ENCODE measurements at places on chromosomes 11 and 22.
A peak's percentile ranks its signal among the peaks of the same experiment; 100 is the strongest.

DNA sequence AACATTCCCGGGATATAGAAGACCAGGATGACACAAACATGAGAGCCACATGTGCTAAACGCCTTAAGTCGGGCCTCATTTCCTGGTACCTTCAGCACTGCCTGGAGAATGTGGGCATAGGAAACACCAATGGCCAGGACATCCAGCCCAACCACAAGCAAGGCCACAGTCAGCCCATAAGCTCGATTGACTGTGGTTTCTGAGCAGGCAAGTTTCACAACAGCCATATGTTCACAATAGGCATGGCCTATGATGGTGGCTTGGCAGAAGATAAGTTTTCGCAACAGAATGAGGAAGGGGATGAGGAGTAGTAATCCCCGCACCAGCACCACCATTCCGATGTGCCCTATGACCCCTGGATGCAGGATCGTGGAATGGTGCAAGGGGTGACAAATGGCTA, 26.9 kb upstream of the OR56A1 start:
- no peak for DNase-seq

DNA sequence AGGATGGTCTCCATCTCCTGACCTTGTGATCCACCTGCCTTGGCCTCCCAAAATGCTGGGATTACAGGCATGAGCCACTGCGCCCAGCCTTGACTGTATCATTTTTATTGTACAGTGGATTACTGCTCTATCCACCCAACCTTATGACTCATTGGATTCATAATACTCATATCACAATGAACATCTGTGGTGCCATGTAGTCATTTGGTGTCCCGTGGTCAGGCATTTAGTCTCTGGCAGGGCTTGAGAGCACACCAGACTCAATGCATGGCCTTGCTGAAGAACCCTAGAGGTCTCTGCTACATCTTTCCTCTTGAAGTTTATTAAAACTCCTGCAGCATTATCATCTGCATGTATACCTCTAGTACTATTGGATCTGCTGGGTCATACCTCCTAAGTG, 98.0 kb upstream of the LDLRAD3 start:
- DNase-seq: no peak

DNA sequence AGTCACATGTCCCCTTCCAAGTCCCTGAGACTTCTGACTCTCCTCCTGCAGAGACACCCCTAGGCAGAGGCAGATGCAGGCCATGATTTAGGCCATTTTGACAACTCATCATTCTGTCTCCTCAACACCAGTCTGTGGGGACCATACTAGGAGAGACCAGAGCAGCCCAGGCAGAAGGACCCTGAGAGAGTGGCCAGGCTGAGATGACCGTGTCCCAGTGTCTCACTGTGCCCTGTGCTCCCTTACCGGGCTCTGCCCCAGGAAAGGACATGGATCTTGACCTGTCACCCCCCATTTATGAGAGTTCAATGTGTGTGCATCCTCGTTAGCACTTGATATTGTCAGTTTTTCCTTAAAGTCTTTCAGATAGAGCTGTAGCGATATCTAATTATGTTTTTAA, 52.4 kb upstream of the IGLL5 start:
- no peak for DNase-seq

DNA sequence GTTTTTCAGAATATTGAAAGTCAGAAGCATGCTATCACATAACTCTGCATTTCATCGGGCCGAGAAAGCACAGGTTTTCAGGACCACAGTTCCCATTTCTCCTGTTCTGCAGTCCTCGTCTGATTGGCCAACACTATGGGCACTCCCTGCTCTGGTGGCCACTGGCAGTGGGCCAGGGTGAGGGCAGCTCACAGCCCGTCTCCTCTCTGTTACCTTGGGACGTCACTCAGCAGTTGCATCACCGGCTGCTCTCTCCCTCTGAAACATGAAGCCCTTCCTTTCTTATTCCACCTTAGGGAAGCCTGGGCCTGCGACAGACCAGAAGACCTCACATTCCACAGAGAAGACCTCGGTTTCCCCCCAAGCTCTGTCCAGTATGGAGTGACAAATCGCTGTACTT, 11.4 kb upstream of the MICAL3 start:
- no peak for DNase-seq

DNA sequence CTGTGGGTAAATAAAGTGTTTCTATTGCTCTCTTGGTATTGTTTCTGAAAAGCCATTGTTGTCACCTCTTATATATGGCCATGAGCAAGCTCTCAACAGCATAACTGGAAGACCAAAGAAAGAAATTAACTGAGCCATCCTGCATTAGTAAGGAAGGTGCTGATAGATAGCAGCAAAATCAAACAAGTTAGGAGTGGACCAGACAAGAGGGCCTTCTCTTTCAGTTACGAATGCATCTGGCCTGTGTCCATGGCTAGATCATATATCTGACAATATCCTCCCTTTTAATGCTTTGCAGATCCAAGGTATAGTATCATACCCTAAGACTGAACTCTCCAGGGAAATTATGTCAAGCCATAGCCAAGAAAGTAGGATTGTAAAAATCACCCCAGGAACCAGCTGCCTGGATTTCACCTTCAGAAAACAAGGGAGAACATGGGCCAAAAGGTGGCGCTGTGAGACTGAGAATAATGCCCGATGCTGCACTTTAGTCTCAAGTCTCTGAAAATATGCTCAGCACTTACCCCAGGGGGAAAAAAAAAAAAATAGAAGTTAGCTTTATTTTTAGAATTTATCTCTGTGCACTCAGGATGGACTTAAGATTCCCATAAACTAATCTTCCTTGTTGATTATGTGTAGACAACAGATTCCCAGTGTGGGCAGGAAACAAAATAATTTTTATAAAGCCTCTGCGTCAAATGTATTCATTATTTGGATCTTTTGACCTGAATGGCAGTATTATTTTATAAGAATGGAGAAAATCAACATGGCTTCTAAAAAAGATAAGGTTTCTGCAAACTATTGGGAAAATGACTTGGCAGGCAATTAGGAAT, 415.1 kb downstream of the ETS1 start:
- peak; percentile 69 for DNase-seq

DNA sequence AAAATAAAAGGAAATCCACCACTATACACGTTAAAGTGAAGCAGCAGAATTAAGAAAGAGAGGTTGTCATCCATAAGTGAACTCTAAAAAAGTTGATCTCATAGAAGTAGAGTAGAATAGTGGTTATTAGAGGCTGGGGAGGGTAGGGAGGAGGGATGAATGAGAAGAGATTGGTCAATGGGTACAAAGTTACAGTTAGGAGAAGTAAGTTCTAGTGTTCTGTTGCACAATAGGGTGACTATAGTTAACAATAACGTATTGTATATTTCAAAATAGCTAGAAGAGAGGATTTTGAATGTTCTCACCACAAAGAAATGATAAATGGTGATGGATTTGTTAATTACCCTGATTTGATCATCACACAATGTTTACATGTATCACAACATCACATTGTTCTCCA, 72.0 kb downstream of the CD82 start:
- no peak for DNase-seq

- DNase-seq: no peak
Observed at GRCh38 chr11:118820412-118821357, 29.7 kb upstream of the DDX6 start.

DNA sequence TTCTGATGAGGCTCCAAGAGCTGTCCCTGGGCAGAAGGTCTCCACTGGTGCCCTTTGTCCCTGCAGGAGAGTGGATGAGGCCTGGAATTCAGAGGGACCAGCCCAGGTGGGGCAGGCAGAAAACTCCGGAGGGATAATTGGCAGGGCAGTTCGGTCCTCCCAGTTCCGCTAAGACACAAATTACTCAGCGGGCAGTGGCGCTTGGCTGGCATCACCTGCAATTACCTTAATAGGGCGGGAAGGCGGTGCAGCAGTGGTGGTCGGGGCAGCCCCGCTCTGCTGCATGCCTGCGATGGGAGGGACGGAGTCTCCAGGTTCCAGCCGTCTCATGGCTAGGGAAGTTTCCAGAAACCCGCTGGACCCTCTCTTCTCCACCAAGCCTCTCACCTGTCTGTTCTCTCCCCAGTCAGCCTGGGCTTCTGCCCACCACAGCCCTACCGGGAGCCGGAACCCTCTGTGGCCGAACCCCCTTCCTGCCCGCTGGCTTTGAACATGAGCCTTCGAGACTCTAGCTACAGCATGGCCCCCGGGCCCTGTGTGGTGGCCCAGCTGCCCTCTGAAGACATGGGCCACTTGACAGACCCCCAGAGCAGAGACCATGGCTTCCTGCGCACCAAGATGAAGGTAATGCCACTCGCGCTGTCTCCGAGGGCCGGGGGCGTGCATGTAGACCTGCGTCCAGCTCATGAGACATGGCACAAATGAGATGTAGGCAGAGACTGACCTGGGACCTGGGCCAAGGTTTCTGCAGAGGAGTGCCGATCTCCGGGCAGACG, 7.0 kb downstream of the OVOL1 start:
- no peak for DNase-seq

DNA sequence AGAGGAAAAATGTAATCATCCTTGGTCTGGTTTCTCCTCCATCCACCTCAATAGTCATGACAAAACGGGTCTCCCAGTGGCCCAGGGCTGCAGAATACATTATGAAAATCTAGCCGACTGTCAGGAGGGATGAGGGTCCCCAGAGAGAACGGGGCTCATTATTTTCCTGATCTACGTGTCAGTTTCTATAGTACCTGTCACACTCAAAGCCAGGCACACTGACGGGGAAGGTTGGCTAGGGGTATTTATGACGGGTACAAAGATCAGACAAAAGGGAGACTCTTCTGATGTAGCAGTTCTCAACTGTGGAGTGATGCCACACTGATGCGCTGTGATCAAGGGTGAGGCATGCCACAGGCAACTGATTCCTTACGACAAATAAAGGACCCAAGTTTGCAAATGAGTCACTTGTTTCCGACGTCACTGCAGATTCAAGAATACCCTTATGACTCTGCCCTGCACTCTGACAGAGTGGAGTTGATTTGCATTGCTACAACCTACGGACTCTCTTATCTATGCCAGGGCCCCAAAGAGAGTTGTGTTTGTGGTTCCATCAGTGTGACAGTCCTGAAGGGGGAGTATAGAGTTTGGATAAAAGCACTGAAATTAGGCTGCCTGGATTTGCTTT, 188.2 kb upstream of the TBCEL start:
- no peak for DNase-seq

- DNase-seq: no peak
Observed at GRCh38 chr11:67071420-67072284, 15.0 kb downstream of the RHOD start.

GRCh38 chr22:20440637-20441591, 3.3 kb upstream of the SCARF2 start:
- DNase-seq: no peak

DNA sequence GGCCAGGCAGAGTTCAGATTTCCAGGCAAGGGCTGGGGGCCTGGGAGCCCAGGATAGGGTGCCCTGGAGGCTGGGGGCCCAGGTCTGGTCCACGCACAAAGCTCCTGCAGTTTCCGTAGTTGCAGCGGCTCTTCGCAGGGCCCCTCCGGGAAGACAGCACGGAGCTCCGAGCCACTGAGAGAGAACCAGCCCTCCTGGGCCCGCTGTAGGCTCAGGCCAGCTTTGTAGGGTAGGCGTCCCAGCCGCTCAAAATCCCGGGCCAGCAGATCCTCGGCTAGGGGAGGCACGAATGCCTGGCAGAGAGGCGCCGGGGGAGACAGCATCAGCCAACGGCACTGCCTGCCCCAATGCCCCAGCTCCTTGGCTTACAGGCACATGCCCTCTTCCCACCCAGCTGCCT, 23.6 kb upstream of the PDE2A start:
- no peak for DNase-seq

DNA sequence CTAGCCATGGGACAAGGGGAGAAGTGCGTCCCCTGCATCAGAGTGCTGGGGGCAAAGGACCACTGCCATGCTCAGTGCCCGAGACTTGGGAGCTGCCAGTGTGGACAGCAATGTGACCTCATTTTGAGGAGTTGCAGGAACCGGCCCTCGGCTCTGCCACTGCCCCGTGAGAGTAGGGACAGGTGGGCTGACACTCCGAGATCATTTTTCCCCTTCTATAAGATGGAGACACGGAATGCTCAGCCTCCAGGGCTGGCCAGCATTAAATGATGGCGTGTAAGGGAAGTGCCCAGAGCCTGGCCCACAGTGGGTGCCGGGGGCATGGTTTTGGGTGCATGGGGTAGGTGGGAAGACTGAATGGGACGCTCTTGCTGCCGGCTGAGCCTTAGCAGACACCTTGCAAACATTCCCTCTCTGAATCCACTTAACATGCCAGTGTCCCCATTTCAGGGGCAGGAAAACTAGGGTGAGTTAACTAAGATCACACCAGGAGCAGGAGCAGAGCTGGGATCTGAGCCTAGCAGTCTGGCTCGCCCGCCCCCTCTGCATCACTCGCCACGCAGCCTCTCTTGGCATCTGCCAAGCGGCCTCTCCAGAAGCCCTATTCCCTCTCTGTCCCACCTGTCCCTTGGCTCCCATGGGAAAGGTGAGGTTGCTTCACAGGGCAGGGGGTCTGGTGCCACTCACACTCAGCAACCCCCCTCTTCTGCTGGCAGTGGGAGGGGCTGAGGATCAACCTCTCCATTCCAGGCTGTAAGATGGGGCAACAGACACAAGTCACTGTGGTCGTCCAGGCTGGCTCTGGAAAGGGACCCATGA, 13.6 kb downstream of the NPTXR start:
- no peak for DNase-seq

DNA sequence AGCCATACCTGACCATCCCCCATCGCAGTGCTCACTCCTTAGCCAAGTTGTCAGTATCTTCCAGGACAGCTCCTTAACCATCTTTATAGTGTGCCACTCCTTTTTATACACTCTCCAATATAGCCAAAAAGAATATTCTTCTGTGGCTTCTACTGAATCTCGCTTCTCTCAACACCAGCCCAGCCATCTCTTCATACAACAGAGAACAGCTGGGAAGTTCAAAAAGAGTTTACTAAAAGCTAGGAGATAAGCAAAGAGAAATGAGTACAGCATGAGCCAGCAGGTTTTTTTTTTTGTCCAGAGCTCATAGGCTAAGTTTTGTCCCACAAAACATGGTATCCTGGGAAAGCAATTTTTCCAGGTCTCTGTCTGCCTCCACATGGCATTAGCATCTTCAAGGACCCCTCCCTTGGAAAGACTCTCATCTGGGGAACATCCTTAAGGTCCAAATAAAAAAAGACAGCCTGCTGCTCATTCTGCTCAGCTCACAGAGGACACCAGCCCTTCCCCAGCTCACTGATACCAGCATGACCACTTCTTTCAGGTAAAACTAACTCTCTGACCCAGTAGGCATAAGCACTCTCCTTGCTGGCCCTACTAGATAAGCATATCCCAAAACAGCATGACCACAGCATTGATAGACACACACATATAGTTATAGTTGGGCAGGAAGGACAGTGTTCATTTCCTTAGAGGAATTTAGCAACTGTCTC, 48.8 kb upstream of the YWHAH start:
- DNase-seq: no peak

DNA sequence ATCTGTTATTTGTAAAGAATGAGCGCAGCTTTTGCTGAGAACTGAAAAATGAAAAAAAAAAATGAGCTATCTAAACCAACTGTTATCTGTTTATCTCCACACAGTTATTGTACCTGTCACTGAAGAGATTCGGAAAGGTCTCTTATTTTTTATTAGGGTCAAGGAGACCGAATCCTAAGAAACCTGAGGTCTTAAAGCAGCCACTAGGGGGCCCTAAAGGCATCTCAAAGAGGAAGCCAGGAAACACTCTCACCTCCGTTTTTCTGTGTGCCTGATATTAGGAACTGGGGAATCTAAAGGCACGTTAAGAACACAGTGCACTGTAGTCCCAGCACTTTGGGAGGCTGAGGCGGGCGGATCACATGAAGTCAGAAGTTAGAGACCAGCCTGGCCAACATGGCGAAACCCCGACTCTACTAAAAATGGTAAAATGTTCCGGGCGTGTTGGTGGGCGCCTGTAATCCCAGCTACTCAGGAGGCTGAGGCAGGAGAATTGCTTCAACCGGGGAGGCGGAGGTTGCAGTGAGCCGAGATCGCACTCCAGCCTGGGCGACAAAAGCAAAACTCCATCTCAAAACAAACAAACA, 3.5 kb upstream of the LARGE1 start:
- no peak for DNase-seq
